ENCODE measurements at places on chromosomes 12 and 14.

DNA sequence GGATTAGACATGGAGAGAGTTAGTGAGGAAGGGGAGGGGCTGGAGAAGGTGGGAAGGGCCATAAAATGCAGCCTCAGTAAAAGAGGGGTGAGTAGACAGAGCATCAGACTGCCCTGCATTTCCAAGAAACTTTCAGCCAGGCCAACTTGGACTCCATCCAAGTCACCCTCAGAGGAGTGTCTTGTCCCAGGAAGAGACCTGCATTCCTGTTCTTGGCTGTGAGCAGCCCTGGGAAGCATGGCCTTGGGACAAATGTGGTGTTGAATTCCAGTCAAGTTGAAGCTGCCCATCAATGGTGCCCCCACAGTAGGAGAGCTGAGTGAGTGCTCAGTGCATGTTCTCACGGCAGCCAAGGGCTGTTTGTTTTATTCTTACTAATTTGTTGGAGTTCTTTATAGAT lies 35.0 kb upstream of the TUNAR start:
- DNase-seq: no peak

DNA sequence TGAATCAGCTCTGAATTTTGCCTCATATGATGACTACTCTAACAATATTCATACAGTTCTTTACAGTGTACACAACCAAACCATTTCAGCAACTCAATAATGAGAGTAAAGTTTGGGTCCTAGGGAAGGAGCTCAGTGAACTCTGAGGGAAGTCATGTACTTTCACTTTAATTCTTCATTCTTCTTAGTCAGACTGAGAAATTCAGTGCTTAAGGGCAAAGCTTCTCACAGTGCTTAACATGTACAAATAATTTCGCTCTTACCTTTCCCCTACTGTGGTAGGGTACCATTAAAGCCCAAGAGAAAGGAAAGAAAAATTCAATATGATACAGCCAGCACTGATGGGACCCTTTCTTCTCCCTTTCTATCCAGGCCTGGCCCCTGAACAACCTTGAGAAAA lies 435.0 kb downstream of the NELL2 start:
- no peak for DNase-seq

- DNase-seq: no peak
Measured at GRCh38 chr12:62123721-62124203, 136.4 kb upstream of the USP15 start.

DNA sequence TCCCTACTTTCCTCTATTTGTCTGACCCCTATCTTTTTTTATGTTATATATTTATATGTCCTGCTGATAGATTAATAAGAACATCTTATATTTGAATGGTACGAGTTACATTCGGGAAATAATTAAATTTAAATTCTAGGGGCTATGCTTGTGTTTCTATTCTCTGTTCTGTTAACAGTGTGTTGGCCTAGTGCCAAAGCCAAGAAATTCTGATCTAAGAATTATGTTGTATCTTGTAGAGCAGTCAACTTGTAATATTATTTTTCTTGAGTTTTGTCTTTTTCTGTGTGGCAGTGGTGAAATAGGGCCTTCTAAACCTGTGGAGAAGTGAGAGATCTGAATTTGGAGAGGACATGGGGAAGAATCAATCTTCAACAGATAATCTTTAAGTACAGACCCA lies 9.0 kb upstream of the HSPA2 start:
- DNase-seq: no peak

GRCh38 chr12:110547090-110547489 lies 36.0 kb downstream of the PPTC7 start:
- no peak for DNase-seq

DNA sequence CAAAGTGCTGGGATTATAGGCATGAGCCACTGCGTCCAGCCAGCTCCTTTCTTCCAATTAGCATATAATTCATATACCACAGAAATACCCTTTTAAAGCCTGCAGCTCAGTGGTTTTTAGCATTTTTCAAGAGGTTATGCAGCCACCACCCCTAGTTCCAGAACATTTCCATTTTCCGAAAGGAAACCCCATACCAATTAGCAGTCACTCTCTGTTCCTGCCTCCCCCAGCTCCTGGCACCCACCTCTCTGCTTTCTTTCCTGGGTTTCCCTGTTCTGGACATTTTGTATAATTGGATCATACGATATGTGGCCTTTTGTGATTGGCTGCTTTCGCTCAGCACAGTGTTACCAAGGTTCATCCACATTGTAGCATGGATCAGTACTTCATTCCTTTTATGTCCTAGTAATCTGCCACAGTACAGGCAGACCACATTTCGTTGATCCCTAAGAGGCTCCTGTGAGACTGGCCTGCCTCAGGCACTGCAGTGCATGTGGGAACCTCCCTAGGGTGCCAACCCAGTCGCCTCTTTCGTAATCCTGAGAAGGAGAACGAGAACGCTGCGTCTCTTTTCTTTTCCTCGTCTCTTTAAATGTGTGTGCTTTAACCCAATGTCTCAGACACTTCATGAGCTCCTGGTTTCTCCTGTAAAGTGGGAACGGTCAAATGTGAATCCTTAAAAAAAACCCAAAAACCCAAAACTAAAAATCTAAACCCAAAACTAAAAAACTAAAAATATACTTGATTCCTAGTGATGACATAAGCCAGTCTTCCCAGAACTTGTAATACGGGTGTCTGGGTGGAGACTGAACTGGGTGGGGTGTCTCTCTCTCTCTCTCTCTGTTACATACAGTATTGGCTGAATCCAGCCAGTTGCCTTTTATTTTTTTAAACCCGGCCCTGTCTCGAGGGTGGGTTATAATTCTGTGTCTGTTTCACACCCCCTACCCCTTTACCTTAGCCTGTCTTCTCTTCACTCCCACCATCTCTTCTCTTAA lies 14.7 kb downstream of the AACS start:
- no peak for DNase-seq

GRCh38 chr14:28243600-28243999 lies 523.0 kb upstream of the FOXG1 start:
- no peak for DNase-seq

DNA sequence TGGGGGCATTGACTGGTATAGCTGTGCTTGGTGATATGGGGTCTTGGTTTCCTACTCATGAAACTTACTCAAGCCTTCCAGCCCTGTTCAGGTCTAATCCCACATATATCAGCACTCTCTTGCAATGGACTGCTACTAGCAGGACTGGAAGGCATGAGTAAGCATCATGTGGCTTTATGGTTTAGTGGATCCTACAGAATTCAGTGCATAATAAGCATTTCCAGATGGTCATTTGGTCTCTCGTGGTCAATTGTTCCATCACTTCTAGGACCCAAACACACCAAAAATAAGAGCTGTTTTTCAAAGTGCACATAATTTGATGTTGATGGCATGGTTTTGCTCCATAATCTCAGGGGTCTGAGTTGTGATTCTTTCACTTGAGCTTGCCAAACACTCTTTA lies 114.4 kb downstream of the LMNTD1 start:
- no peak for DNase-seq

GRCh38 chr14:73613419-73613963 lies 1.2 kb downstream of the ACOT6 start:
- no peak for DNase-seq

GRCh38 chr14:52846591-52846990 lies 55.2 kb upstream of the GNPNAT1 start:
- DNase-seq: no peak

- no peak for DNase-seq
Measured at GRCh38 chr12:90773491-90773890, 181.5 kb downstream of the CCER1 start.

GRCh38 chr14:103758059-103758776 lies 42.6 kb downstream of the ZFYVE21 start:
- DNase-seq: no peak

DNA sequence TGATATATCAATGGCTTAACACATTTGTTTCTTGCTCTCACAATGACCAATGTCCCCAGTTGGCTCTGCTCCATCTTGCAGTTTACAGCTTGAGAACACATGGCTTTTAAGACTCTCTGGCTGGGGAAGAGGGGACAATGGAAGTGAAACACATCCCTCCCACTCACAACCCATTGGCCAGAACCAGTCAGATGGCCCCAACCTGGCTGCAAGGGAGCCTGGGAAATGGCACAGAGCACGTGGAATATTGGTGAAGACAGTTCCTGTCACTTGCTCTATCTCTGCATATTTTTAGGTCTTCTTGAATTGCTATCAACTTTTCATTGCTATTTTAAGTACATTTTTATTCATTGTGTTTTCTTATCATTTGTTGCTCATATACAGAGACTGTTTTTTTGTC lies 345.4 kb downstream of the MED13L start:
- no peak for DNase-seq

GRCh38 chr12:120686151-120686689 lies 729 bp upstream of the MLEC start:
- peak; percentile 95 for DNase-seq

- no peak for DNase-seq
Measured at GRCh38 chr14:68376067-68376779, 416.6 kb downstream of the ZFP36L1 start.

GRCh38 chr12:16189849-16190248 lies 87.6 kb downstream of the SLC15A5 start:
- no peak for DNase-seq

DNA sequence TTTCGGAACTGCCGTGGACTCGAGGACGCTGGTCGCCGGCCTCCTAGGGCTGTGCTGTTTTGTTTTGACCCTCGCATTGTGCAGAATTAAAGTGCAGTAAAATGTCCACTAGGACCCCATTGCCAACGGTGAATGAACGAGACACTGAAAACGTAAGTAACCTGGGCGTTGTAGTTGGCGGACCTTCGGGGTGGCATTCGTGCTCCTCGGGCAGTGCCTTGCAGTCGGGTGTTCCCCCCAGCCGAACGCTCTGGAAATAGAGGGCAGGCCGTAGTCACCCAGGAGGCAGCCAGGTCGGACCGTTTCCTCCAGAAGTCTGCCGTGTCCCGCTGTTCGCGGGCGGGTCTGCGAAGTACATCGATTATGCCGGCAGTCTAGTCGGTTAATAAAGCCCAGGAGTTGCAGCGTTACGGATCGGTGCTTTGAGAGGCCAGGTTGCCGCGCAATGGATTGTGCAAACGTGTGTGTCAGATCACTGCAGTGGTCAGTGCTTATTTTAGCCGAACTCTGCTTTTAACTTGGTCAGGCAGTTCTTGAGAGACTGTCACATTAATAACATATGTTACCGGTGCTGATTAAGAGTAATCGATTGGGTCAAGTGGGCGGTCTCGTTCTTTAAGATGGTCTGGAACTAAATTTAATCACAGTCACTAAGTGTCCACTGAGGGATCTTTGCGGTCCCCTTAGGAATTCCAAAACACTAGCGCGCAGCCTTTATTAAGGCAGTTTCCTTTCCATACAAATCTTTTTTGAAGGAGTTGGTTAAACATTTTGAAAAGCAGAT lies 906 bp downstream of the MARK3 start:
- peak; percentile 15 for DNase-seq

DNA sequence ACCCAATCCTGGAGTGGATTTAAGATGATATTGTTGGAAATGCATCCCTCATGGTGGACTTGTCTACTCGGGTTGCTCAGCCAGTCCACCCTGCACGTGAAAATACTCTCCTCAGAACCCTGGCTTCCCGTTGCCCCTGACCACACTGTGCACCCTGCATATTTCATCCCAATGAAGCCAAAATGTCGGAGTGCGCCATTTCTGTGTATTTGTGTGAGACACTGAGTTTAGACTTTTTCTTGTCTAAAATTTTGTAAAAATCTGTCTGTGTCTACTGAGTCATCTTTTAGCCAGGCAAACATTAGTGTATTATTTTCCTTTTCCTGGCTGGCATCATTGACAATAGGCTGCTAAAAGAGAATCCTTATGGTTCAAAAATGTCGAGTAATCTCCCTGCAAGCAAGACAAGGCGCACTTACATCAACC lies 485 bp upstream of the PNMA1 start:
- DNase-seq: no peak

DNA sequence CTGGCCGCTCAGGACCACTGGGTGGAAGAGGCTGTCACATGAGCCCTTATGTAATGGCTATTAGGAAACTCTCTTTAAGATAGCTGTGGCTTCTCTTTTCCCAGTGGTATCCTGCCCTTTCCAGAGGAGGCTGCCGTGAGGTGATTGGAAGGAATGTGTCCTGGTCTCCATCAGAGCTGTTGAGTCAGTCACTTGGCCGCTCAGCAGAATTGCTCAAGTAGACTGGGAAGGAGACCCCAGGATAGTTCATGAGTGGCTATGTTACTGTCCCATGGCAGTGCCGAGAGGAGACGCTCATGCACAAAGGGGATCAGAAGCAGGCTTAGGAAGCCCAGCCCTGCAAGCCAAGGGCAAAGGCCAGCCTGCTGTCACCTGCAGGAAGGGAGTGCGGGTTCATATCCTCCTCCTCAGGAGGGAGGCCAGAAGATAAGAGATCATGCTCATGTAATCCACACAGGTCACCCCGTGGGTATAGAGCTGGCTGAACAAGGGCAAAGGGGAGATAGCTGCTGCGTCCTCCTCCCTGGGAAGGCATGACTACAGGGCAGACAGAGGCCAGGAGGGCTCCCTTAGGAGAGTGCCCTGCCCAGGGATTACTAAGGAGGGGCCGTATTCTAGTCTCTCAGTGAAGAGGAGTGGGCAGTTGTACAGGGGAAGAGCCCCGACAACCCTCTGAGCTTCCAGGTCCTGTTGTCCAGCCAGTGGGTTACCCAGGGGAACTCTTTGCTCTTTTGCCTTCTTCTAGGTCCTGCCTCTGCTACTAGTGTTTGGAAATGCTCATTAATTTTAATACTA lies 137.0 kb upstream of the MAX start:
- no peak for DNase-seq

DNA sequence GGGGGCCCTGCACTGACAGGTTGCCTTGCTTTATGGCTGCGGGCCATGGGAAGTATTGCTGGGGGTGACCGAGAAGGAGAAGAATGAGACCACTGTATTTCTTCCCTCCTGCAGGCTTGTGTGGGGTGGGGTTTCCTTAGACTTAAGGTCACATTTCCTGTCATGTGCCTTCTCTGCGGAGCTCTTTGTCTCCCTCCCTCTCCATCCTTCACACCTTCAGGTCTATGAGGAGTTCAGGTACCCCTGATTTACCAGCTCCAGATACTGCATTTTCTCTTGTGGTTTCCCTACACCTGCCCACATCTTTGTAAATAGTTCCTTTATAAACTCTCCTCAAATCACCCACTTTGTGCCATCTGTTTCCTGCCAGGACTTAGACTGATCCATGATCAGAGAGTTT lies 3.6 kb downstream of the FNTB start:
- no peak for DNase-seq

DNA sequence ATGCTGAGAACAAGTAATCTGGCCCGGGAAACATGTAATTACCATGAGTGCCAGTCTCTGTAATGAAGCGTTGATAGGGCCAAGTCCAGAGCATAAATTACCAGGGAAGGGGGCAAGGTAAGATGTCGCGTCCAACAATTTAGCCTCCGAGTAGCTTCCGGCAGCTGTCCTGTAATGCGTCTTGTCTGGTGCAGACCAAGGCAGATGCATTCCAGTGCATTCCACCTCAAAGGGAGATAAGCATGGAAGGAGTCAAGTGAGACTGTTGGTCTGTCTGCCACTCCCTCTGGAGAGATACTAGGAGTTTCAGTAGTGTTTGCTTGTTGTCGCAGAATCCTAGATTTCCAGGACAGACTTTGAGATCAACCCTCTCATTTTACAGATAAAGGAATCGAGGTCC lies 218.3 kb downstream of the AACS start:
- DNase-seq: no peak

Data from activated T-helper 1 cell treated with Interleukin-2 at 50 U/mL for 16 hours (primary cell).